ENCODE measurements at places on chromosomes 4 and X. TPM values are rescaled to one million over a fixed set of nuclear protein-coding genes. Genes with fewer than 3 reads are reported as not detected.

Gene SUPT20HL2
- not detected for total RNA-seq

Gene GAK
- 34.4 TPM for total RNA-seq

Gene ARMCX2
- 98.9 TPM for total RNA-seq

Gene GLRB
- total RNA-seq: 3.9 TPM

Gene SHOX
- not detected for total RNA-seq

Gene L1CAM
- total RNA-seq: 0.36 TPM

Gene CD40LG
- total RNA-seq: not detected

DNA sequence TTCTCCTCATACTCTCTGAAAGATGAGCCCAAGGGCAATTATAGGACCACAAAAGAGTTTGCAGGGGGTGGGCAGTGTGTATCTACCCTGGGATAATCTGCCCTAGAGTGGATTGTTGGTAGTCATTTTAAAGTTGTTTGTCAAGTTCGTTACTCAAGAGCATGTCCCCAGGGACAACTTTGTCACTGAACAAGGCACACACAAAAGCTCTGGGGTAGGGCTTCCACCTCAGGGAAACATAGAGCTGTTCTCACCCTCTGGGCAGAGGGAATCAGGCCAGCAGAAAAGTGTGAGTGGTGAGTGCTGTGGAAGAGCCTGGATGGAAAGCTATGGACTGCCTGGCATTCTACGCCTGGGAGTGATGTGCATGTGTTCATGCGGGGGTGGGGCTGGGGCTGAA, 23.3 kb upstream of the LEF1 start:
- no peak for DNase-seq

Gene NPY1R
- total RNA-seq: under 0.01 TPM

- DNase-seq: peak; percentile 28
These were observed 66.9 kb downstream of the ANXA3 start for GRCh38 chr4:78618436-78618835.

Gene CXXC4
- total RNA-seq: under 0.01 TPM

DNA sequence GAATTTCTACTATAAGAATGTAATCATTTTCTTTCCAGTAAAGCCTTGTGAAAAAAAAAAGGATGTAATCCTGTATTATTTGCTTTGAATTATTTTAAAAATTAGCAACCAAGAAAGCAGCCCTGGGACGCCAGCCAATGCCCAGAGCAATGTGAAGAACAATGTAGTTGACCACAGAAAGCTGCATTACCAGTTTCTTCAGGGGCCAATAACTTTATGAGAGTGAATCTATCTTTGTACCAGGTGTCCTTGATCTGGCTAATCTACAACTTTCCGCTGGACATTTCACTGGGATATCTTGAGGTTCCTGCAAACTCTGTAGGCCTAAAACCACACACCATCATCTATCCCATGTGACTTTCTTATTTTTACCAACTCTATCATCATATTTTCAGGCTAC, 7.6 kb upstream of the KLHL2 start:
- no peak for DNase-seq

DNA sequence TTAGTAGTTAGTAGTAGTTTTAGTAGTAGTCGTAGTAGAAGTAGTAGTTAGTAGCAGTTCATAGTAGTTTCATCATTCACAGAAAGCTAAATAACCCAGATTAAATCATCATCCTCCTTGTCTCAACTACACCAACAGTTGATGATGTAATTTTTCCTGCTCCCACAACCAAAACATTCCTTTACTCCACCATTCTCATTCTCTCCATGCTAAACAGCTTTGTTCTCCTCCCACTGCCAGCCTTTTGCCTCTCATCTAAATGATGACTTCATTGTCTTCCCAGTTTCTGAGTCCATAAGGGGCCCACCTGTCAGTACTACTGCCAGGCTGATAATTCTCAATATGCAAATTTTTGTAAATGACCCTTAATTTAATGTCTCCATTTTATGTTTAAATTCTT, 68.9 kb downstream of the ARHGAP24 start:
- DNase-seq: peak; percentile 1

- DNase-seq: peak; percentile 4
These were observed 182.0 kb upstream of the NEIL3 start for GRCh38 chr4:177127658-177128057.

Gene ASB11
- not detected for total RNA-seq
